ENCODE measurements at places on chromosomes 12 and 14.

DNA sequence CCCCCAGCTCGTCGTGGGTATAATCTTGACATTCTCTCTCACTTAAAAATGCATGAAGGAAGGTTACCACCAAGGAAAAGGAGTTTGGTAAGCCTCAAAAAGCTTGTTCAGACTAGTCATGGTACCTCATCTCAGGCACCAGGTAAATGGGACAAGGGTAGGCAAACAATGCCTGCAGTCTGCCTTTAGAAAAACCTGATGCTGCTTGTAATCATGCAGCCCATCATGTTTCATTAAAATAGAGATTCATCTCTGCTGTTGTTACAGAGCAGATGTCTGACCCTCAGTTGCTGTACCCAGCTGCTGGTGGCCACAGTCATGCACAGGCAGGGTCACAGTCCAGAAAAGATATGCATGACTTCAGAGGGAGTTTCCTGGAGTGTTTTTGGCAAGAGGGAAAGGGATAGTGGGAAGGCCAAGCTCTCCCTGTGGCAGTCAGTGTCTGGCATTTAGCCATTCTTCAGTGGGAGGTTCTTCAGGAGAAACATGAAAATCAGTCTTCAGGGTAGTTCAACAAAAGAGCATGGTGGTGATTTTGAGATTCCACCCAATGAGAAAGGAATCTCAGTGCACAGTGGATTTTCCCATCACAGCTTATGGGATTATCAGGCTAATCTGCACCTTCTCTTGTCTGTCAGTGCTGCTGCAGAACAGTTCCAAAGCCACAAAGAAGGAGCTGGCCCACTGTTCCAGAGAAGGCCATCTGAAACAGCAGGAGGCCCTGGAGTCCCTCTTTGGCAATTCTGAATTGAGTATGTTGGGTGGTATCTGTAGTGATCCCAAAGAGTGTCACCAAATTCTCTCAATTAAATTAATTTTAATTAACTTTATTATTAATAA is 202.7 kb upstream of the FRMD6 start:
- DNase-seq: no peak

DNA sequence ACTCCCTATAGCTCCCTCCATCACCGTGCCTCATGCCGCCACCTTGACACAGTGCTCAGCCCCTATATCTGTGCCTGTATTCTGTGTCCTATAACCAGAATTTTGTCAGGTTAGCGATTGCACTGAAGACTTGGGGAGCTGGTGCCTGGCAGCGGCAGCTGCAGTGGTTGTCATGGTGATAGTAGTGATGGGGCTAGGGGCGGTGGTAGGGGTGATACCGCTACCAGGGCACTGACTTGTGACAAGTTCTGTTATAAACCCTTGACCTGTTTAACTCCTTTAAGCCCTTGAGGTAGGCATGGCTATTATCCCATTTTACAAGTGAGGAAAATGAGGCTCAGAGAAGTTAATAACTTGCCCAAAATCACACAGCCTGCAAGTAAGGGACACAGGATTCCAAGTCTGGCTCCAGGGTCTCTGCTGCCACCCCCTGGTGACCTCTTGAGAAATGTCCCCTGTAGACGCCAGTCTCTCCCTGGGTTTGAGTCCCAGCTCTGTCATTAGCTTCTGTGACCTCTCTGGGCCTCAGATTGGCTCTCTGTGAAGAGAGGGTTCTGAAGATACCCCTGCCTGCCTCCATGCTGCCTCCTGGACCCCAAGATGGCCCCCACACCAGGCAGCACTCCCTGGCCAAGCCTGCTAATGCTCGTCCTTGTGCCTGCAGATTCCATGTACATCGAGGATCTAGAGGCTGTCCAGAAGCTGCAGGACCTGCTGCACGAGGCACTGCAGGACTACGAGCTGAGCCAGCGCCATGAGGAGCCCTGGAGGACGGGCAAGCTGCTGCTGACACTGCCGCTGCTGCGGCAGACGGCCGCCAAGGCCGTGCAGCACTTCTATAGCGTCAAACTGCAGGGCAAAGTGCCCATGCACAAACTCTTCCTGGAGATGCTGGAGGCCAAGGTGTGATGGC is 121.9 kb downstream of the ESRRB start:
- no peak for DNase-seq

- no peak for DNase-seq
Measured at GRCh38 chr12:96371138-96371789, 29.0 kb downstream of the CDK17 start.

- no peak for DNase-seq
Measured at GRCh38 chr12:107226126-107226525, 132.8 kb upstream of the CRY1 start.

DNA sequence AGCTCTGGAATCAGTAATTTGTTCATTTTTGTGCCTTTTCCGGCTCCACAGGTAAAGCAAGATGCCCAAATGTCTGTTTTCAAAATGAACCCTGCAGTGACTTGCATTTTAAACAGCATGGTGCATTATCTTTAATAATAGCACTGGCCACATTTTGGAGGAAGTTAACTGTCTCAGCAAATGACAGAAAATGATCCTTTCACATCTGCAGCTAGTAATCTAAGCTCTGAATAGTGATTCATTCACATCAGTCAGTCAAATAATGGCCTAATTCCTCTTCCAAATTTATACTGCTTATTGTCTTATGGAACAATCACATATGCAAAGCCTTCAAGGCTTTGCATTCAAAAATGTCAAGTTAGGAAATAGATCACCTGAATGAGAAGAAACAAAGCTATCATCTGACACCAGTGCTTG is 75.6 kb downstream of the PPM1H start:
- DNase-seq: no peak

- DNase-seq: no peak
Measured at GRCh38 chr14:24988760-24989159, 61.2 kb downstream of the STXBP6 start.

- no peak for DNase-seq
Measured at GRCh38 chr14:32820181-32820580, 118.5 kb upstream of the NPAS3 start.

GRCh38 chr12:4742416-4742970 is 22.3 kb downstream of the GALNT8 start:
- DNase-seq: no peak

DNA sequence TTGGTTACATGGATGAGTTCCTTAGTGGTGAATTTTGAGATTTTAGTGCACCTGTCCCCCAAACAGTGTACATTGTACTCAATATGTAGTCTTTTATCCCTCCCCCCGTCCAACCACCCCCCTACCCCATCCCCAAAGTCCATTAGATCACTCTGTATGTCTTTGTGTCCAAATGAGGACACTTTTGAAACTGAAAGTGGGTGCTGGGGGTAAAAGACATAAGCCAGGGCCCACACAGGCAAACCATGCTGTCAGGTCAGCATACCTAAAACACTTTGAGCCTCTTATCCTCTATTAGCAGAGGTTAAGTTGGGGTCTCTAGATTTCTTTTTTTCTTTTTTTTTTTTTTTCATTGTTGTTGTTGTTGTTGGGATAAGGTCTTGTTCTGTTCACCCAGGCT is 31.3 kb upstream of the KICS2 start:
- no peak for DNase-seq

DNA sequence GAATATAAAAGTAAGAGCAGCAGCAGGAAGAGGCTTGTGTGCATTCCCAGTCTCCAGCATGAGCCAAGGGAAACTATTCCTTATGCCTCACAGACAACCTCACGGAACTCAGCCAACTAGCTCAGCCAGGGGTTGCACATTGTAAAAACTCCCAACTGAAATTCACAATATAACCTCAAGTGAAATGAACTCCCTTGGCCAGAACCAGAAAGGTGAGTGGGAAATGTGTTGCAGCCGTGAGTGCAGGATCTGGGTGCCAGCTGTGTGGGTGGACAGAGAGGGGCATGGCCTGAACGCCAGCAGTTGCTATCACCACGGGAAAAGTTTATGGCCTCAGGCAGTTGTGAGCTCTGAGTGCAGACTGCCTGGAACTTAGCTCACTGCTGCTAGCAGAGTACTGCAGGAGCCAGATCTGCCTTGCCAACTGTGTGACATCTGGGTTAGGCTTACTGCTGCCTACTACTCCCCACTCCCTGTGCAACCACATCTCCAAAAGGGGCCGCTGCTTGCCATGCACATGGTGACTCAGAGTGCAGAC is 2.3 kb upstream of the CLEC1A start:
- DNase-seq: no peak

- DNase-seq: no peak
Measured at GRCh38 chr12:130322263-130322662, 15.4 kb upstream of the PIWIL1 start.

DNA sequence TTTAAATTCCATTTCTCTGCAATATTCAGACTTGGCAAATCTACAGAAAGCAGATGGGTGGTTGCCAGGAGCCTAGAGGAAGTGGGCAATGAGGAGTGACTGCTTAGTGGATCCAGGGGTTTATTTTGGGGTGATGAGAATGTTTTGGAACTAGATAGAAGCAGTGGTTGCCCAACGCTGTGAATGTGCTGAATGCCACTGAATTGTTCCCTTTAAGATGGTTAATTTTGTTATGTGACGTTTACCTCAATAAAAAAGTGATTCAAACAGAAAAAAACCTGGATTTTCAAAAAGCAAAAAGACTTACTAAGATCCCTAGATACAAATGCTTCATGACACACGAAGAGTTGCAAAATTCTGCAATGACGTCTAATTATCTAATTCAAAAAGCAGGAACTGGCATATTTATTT is 34.2 kb downstream of the DAO start:
- no peak for DNase-seq

DNA sequence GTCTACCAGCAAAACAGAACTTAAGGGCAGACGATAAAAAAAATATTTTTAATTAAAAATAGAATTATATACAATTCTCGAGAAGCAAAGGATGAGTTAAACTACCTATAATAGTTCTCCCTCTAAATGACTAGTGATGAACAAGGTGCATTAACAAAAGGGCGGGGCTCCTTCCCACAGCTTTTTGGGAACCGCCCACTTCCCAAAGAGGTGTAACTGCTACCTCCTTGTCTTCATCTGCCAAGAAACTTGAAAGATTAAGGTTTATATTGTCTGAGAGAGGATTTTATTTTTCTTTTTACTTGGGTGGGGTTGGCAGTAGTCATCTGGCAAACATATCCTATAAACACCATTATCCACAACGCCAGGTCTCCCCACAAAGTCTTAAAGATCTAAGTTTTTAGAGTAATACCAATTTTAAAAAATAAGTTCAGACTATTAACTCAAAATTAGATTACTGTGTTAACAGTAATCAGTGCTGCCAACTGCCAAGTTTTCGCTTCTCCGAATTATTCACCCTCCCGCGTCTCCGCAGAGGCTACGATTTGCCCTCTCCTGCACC is 938 bp downstream of the RALGAPA1 start:
- DNase-seq: no peak

DNA sequence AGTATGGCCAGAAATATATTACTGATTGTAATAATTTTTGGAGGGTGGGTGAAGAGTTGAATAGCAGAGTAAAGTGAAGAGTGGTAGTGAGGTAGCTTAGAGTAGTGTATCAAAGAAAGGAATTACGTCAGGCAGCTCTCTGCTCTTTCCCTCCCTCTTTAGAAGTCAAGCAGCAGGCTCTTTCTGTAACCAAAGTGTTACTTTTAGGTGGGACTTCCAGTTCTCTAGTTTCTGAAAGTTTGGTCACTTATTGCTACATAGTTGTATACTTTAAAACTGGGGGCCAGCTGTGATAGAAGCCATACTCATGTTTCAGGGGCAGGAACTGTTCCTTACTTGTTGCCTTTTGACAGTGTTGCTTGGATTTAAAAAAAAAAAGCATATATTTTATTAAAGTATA is 30.6 kb downstream of the ATF7IP start:
- DNase-seq: no peak

GRCh38 chr12:25189656-25190055 is 5.3 kb downstream of the DNAI7 start:
- no peak for DNase-seq

DNA sequence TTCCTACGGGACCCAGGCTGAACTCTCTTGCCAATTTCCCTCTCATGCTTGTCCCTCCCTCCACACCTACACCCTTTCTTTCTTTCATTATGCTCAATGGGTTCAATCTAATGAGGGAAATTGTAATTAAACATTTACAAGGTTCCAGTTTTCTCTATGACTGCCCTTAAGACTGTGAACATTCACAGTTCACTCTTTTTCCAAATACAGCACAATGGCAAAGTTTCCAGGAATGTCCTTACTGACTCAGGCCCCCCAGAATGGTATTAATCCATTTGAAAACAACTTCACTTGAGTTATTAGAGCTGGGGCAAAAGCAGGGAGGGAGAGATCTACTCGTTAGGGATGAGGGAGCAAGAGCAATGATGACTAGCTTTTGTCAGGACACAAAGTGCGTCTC is 892.1 kb downstream of the NRXN3 start:
- DNase-seq: no peak

- no peak for DNase-seq
Measured at GRCh38 chr14:99062216-99062615, 209.8 kb downstream of the BCL11B start.

DNA sequence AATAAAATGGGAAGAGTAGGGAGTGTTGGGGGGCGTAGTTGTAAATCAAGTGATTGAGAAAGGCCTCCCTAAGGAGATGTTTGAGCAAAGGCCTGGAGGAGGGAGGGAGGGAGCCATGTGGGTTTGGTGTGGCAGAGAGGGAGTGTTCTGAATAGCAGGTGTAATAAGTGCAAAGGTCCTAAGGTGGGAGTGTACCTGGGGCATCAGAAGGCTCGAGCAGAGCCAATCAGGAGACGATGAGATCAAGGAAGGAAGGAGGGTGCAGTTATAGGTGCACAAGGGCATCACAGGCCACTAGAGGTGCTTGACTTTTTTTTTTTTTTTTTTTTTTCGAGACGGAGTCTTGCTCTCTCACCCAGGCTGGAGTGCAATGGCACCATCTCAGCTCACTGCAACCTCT is 77.9 kb upstream of the PLXNC1 start:
- no peak for DNase-seq

DNA sequence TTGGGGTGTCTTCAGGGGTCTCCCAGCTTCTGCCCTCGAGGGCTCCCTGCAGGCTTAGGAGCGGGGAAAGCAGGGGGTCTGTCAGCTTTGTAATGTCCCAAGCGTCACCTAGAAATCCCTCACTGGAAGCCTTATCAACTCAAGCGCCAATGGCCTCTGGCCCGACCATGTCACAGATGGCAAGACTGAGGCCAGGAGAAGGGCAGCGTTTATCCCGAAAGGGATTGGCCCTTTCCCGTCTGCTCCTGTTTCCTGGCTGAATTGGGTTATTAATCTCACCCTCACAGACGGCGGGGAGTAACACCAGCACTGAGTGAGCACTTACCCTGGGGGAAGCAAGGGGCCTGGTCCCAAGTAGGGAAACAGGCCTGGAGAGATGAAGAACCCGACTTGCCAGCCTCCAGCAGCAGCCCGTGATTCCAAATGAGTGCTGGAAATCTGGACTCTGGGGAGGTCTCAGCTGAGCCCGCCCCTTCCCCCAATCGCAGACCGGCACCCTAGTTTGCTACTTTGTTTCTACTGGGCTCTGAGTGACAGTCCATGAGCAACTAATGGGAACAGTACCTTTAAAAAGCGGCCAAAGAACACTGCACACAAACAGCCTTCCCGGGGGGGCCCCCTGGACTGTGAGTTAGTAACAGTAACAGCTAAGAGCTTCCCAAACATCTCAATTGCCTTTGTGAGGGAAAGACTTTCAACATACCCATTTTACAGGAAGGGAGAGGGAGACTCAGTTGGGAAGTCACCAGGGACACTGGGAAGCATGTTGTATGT is 2.1 kb upstream of the NCOR2 start:
- no peak for DNase-seq
